ENCODE measurements at places on chromosomes 3 and 15.

DNA sequence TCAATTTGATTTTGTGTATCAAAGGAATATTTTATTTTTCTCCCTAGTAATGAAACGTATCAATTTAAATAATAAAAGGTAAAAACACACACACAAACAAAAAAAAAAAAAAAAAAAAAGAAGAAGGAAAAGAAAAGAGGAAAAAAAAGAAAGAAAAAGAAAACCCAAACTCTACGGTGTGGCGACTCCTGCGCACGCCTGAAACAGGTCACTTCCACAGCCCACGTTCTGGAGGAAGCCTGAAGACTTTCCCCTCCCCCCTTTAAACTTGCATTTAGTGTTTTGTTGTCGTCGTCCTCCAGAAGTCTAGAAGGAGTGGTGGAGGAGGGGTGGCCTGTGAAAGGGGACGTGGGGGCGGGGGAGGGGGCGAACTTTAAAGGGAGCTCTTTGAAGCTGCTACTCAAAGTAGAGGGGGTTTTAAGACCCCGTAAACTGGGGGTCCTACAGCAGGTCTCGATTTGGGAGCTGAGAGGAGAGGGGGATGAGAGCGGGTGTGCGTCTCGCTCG lies 2.3 kb upstream of the TLE3 start:
- DNase-seq = no peak

DNA sequence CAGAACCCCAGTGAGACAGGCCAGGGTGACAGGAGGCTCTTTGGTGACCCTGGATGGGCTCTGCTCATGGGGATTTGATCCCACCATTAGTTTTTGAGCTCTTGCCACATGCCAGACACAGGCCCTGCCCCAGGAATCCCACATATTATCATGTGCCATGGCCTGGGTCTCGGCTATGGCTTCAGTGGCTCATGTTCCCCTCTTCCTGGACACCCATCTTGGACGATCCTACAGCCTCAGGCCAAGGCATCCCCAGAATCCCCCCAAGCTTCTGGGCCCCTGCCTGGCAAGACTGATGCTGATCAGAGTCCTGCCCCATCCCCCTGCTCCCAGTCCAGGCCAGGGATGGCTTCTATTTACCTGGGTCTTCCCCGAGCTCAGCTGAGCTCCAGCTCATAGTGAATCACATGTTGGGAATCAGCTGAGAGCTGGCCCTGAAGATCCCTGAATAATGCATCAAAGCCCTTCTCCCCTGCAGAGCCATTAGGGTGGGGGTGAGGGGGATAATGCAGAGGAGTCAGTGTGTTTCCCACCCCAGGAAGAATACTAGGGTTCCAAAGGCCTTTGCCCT lies 50.9 kb upstream of the CHRNB4 start:
- no peak for DNase-seq

DNA sequence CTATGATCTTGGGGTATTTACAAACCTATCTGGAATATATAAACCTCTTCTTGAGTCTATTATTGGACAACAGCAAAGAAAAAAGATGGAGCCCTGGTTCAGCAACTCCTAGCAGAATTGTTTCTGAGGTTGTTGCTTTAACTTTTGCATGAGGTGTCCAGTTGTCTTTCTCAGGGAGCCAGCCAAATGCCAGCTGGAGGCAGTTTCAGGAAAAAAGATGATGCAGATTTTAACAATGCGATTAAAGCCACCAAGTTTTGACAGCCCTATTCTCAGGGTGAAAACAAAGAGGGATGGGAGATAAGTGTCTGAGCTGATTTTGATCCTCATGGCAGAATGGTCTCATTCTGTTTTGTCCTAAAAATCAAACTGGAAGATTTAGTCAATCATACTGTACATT lies 181.6 kb upstream of the RASGRP1 start:
- no peak for DNase-seq

- no peak for DNase-seq
These were observed 269.4 kb downstream of the UACA start for GRCh38 chr15:70493787-70494516.

- DNase-seq = no peak
These were observed 16.4 kb upstream of the ALAS1 start for GRCh38 chr3:52181543-52181942.

GRCh38 chr3:106628407-106628806 lies 748.8 kb upstream of the CCDC54 start:
- DNase-seq = no peak

GRCh38 chr3:171699601-171700000 lies 110.7 kb downstream of the PLD1 start:
- no peak for DNase-seq

Data from GOT3 (cell line).